ENCODE measurements at places on chromosomes 13 and 19.

GRCh38 chr19:48069435-48069834, 25.6 kb upstream of the CABP5 start:
- DNase-seq, result no peak

GRCh38 chr19:14346279-14346678, 35.0 kb upstream of the ADGRE5 start:
- DNase-seq, result no peak

DNA sequence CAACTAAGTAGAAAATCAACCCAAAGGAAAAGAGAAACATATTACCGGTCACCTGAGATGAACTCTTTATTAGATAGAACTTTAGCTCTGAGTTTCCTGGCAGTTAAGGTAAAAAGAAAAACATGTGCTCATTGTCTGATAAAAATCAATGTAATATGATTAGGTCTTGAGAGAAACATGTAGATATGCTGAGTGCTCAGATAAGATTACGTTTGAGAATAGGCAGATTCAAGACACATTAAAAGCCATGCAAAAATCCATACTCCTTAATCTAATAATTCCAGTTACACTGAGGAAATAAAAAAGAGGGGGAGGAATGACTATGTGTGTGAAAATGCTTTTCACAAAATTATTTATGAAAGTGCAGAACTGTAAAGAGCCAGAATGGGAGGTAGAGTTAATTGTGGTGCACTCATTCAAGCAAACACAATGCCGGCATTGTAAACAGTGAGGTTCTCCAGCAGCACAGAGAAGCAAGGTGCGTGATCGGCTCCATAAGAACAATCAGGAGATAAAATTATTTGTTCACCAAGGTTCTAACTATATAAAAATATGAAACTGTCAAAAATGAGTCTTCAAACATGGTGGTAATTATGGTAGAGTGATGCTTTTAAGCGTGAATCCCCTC, 88.8 kb downstream of the MBNL2 start:
- no peak for DNase-seq

DNA sequence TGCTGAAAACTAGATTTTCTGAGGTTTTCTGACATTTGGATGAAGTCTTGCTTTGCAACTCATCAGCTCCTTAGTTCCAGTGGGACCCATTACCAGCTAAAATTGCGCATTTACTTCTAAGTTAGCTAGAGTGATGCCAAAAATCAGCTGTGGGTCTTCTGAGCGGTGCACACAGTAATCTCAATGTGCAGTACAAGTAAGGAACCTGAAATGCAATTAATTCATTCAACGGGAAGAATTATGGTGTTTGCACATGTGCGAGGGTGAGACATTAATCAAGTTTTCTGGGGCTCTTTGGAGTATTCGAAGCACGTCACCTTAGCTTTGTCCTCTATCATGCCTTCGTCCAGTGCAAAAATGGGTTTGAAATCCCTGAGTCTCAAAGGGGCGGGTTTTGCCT, 146.2 kb downstream of the MYO16 start:
- DNase-seq, result no peak

DNA sequence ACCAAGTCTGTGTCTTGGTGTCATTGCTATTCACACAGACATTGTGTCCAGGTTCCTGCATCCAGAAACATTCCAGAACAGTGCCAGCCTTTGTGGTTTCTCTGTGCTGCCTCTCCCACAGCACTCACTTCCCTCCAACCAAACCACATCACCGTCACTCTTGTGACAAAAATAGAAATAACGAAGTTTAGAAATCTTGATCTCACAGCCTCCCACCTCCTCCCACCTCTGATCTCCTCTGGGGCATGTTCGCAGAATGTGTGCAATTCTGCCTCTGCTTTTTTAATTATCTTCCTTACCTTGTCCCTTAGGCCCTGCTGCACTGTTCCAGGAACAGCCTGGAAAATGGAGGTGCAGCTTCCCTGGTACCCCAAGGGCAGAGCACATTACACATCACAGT, 8.7 kb upstream of the SERPINE3 start:
- DNase-seq, result no peak

DNA sequence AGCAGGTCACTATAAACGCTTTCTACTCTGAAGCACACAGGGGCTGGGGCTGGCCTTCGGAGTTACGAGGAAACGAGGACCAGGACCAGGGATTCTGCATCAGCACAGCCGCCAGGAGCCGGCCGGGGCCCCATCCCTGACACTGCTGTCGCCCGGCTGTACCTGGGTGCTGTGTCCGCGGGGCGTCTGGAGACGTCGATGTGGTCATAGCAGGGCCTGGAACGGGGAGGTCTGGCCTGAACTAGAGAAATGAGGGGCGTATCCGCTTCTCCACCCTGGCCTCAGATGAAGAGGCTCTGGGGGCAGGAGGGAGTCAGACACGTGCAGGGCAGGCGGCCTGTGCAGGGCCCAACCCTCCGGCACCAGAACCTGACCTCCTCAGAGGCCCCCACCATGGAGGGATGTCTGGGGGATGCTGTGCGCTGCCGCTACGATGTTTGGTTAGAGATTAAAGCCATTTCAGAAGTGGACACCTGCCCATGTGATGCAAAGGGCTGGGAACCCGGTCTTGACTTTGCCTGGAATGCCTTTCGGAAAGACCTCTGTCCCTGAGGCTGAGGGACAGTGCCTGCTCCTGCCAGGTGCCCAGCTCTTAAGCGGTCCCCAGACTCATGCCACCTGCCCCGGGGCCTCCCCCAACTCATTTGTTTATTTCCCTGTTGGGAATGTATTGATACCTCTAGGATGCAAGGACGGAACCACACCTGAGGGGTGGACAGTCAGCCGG, 21.4 kb downstream of the GAS6 start:
- DNase-seq, result no peak

Measured in NCI-H146 (cell line).